Activated CD8-positive, alpha-beta memory T cell treated with anti-CD3 and anti-CD28 coated beads, Interleukin-2, amount 10 ng/mL, durations not matched to agents 7 days and 5 days (primary cell): ENCODE measurements at places on chromosomes 5 and 9.
A peak's percentile ranks its signal among the peaks of the same experiment; 100 is the strongest.

GRCh38 chr5:79588696-79589095, 23.5 kb upstream of the TENT2 start:
- no peak for DNase-seq

DNA sequence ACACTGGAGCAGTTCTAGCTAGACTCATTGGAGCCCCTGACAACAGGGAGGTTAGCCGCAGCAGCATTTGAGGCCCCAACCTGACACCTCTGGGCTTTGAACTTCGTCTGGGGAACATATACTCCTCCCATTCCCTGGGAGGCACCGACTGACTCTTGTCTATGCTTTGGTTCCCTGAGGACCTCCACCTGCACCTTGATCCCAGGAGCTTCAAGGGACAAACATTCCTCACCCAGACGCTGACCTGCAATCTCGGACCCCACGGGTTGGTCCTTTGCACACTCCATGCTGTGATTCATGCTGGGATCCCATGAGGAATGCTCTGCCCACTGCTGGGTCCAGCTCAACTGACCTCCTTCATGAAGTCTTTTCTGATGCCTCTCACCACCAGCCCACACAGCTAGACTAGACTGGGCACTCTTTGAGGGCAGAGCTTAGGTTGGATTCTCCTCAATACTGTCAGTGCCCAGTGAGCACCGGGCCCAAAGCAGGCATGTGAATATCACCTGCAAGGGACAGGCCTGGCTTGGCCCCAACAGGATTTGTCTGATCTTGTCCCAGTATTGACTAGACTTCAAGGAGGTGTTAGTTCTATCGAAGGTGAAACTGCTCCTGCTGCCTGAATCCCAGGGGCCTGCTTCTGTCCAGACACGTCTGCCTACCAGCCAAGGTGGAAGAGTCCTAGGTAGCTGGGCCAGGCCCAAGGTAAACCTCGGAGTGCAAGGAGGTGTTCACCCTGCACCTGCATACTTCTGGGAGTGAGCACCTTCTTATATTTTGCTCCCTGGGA, 51.8 kb upstream of the ZBTB43 start:
- DNase-seq = no peak

- DNase-seq = peak; percentile 46
Observed at GRCh38 chr5:68405784-68406743, 190.5 kb downstream of the PIK3R1 start.

DNA sequence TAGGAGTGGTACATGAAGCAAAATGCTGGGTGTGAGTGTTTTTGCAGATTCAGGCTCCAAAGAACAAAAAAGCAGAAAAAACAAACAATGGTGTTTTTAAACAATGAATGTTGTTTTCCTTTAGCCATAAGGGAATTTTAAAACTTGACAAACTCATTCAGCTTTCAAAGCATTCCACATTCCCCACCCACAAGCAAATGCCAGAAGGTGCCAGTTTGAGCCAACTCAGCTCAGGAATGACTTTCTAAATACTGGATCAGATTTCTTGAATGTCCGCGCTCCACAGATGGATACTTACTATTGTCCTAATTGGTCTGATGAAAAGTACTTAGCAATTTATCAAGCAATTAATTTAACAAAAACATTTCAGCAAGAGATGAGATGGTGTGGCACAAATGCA, 12.9 kb upstream of the MOB3B start:
- no peak for DNase-seq

DNA sequence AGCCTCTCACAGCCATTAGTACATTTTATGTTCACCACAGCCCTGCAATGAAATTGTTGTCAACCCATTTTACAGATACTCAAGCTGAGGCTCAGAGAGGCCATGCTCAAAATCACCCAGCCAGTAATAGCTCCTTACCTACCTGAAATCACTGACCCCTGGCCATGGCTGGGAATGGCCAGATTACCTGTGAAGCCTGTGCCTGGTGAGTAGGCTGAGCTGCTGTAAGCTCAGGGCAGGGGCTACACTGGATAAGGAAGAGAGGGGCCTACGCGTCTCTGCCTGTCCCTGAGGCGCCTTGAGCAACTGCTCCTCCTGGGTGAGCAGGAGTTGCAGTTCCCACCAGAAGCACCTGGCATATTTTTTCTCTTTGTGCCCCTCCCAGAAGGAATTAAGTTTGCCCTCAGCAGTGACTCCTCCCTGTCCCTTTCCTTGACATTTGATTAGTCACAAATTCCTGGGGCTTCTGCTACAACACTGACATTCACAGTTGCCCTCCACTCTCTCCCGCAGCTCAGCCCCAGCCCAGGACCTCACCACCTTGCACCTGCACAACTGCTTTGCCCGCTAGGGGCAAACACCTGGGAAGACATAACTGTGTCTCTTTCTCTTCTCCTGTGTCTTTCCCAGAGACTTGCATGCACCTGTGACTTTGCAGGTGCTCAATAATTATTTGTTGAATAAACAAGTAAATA, 5.7 kb downstream of the CLTB start:
- no peak for DNase-seq

- no peak for DNase-seq
Observed at GRCh38 chr9:126430124-126430523, 103.5 kb downstream of the MVB12B start.

- DNase-seq = no peak
Observed at GRCh38 chr9:4421847-4422246, 68.4 kb upstream of the SLC1A1 start.

GRCh38 chr9:4832786-4833579, 40.2 kb downstream of the RCL1 start:
- DNase-seq = peak; percentile 67

GRCh38 chr5:1885868-1886845, 3.4 kb upstream of the IRX4 start:
- DNase-seq = no peak

DNA sequence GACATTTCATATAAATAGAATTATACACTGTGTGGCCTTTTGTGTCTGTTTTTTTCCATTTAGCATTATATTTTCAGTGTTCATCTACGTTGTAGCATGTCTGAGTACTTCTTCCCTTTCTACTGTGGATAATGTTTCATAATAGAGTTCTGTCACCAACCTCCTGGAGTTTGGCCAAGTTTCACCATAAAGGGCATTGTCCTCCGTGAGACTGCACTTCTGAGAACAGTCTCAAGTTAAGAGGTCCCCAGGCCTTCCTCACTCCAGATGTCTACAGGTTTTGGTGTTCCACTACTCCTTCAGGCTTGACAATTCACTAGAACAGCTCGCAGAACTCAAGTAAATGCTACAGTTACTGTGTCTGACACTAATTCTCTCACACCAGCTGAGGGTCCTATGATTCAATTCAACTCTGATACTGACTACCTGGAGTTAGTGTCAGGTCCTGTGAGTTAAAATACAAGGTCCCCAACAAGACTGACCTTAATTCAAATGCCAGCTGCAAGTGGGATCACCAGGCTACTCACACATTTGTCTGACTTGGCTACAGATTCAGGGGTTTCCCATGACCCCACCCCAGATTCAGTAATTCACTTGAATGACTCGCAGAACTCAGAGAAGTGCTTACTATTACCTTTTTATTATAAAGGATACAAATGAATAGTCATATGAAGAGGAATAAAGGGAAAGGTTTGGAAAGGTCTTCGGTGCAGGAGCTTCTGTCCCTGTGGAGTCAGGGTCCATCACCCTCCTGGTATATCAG, 31.1 kb downstream of the SLC35A4 start:
- DNase-seq = no peak

- no peak for DNase-seq
Observed at GRCh38 chr5:168494057-168494555, 7.8 kb downstream of the RARS1 start.

- DNase-seq = peak; percentile 85
Observed at GRCh38 chr9:131585375-131585774, 40.1 kb downstream of the PRRT1B start.

DNA sequence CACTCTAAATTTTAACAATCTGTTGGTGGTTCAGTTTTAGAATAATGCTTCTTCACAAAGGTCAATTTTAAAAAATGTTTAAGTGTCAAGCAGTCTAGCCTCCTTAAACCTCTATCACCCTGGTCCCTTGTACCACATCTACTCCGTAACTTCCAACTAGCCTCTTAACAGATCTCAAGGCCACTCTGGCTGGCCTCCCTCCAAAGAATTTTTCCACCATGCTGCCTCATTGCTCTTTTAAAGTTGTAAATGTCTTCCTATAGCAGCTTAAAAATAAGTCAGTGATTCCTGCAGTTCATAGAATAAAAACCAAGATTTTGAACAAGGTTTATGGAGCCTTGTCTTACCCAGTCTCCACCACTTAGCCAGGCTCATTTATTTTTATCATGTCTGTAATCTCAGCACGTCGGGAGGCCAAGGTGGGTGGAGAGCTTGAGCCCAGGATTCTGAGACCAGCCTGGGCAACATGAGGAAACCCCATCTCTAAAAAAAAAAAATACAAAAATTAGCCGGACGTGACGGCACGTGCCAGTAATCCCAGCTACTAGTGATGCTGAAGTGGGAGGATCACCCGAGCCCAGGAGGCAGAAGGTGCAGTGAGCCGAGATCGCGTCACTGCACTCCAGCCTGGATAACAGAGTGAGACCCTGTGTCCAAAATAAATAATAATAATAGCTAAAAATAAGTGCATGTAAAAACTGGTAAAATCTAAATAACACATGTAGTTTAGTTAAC, 924.9 kb upstream of the DMAC1 start:
- no peak for DNase-seq

- no peak for DNase-seq
Observed at GRCh38 chr5:66354422-66354821, 210.3 kb downstream of the SREK1 start.

- no peak for DNase-seq
Observed at GRCh38 chr5:102262688-102263087, 33.4 kb downstream of the SLCO4C1 start.

DNA sequence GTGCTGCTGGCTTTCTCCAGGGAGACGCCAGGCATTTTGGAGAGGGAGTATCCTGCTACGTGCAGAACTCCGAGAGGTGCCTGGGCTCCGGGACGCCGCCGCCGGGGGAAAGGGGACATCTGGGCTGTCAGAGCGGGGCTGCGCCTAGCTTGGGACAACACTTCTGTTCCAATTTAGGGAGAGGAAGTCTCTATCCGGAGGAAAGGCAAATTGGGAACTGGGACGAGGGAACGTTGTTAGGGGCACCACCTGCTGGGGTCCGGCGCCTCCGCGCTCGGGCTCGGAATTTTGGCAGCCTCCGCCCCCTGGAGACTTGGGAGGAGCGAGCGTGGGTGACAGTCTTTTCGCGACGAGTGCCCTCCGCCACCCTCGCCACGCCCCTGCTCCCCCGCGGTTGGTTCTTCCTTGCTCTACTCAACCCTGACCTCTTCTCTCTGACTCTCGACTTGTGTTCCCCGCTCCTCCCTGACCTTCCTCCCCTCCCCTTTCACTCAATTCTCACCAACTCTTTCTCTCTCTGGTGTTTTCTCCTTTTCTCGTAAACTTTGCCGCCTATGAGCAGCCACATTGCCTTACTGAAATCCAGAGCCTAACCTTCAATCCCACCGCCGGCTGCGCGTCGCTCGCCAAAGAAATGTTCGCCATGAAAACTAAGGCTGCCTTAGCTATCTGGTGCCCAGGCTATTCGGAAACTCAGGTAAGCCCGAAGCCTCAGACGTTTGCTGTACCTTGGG, 1.6 kb downstream of the TSLP start:
- DNase-seq = peak; percentile 76

DNA sequence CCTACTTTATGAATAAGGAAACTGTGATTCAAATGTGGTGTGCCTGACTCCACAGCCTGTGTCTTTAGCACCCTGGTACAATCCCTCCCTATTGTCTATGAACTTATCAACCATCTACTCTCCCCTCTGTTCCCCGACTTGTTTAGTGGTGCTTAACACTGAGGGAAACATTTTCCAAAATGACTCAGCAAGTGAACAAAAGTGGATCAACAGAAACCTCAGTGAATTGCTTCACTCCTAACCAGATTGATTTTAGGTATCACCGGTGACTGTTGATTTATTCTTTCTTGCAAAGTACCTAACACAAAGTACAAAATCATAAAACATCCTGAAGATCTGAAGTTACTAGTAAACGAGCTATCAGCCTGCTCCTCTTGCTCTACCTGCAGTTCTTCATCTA, 42.1 kb upstream of the RAPGEF6 start:
- DNase-seq = no peak

DNA sequence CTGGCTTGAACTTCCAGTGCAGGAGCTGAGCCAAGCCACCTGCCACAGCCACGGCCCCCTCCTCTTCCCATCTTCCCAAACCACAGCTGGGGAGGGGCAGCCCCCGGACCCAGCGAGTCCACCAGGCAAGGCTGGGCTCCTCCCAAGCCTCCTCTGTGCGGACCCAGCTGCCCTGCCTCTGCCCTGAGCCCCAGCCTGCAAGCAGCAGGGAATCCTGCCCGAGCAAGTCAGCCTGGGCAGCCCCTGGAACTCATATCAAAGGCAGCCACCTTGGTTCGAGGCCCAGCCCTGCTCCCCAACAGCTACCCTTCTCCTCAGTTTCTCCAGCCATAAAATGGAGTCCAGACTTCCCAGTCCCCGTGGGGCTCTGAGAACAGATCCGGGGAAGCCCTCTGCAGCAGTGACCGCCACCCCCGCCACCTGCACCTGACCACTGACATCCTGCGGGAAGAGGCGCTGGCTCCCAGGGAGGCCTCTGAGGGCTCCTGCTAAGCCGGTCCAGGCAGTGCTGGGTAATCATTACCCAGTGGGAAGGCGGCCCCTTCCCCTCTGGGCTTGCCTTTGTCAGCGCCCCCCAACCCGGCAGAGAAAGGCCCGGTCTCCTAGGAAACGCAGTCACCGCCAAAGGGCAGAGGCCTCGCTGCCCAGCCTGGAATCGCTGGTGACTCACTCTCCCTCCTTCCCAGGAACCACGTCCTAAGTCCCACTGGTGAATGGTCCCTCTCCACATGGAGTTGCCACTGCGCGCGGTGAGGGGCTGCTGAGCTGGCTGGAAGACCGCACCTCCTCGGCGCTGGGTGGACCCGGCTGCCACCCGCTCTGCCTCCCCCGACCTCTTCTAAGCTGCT, 1.5 kb downstream of the VAV2 start:
- no peak for DNase-seq

DNA sequence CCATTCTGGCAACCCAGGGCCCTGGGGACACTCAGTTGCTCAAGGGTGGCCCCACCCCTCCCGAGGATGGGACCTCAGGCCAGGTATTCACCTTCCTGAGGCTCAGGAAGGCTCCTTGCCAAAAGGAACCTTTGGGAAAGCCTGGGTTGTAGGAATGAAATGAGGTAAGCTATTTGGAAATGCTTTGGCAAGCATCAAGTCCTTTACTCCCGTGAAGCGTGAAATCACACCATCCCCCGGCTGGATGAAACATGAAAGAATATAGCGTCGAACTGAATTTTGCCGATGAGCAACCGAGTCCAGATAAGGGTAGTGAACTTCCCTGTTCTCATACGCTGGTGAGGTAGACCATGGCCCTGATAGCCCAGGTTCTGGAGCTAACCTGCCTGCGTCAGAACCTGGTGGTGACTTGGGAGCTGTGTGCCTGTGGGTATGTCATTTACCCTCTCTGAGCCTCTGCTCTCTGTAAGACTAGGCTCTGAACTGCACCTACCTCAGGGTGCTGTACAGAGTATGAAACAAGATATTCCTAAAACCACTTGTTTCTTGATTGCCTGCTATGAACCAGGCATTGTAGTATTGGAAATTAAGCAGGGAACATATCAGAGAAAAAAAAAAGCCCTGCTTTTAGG, 105.3 kb upstream of the BOD1 start:
- no peak for DNase-seq
